Activated CD8-positive, alpha-beta memory T cell treated with anti-CD3 and anti-CD28 coated beads for 48 hours (primary cell): ENCODE measurements at places on chromosomes 12 and 14.

DNA sequence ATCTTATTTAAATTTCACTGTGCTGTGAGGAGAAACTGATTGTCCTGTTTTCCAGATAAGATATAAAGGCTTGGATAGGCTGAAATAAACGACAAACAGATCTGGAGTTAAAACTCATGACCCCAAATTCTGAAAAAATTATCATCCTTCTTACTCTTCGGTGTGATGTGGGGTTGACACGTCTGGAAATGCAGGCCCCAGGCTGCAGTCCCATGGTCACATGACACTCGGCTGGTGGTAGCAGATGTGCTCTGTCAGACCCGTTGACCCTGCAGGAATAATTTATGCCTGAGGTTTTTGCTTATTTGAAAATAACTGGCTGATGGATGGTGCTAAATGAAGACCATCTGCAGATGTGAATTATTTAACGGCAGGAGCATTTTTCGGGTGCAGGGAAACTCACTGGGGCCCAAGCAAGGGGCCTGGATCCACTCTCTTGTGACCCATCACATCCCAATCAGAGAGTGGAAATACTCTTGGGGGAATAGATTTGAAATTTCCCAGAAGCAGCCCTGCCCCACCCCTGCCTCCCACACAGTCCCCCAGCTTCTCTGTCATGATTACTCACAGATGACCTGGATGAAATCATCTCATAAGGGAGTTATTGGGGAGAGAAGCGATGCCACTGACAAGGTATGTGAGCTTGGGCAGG, 47.7 kb upstream of the CMKLR1 start:
- no peak for DNase-seq

DNA sequence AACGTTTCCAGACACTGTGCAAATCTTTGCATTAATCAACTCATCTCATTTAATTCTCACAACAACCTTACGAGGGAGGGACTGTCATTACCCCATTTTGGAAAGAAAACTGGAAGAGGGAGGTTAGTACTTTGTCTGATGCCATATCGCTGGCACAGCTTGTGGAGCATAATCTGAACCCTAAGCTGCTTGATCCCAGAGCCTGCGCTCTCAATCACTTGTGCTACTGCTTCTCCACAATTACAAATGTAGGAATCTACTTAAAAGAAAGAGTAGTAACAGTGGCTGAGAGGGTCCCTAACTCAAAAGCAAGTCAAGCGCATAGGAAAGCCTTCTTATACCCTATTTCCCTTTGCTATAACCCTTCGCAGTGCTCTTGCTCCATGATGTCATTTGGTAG, 3.2 kb downstream of the EFS start:
- no peak for DNase-seq

DNA sequence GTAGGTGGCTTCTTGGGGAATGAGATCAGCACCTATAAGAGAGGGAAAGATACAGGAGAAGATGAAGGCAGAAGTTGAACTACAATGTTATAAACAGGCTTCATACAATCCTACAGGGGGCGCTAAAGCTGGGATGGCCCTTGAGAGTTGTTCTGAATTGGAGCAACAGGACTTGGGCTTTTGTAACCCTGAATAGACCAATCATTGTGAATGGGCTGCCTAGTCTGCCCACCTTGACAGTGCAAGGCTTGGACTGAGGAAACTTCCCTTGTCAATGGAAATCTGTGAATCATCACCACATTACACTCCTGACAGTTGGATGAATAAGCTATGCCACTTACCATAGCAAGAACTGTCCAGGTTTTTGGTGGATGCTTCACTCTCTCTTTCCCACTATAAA, 306.1 kb downstream of the KCNC2 start:
- DNase-seq, result no peak

GRCh38 chr12:84698576-84699333, 213.8 kb downstream of the SLC6A15 start:
- DNase-seq, result no peak

DNA sequence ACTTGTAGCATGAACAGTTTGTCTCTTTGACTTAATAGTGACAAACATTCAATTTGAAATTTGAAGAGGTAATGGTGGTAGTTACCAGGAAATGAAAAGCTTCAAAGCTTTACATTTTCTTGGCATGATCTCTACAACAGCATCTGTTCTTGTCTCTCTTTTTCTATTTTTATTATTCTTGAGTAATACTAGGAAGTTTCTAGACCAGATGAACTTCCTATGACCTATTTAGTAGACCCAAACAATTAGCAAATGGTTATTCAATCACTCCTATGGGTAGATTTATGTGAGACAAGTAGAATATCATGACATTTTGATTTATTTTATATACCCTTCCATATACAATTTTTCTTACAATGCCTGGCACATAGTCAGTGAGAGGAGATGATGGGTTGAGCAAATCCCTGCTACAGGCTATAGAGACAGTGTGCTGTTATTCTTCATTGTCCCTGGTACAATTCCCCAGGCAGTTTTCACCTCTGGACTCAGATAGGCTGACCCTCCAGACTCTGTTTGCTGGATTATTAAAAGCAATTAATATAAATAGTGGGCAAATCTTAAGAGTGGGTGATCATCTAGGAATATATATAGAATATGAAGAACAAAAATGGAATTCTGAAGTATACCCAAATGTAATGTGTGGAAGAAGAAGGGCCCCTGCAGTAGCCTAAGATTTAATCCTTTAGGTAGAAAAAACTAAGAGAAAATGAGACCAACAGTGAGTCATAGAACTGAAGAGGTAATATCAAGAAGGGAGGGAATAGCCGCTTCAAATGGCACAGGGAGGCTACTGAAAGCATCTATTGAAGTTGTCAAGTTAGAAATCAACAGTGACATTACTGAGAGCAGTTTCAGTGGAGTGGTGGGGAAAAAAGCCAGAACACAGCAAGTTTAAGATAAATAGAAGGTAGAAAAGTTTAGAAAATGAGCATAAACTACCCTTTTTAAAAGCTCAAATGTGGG, 512.0 kb downstream of the FOXG1 start:
- no peak for DNase-seq

DNA sequence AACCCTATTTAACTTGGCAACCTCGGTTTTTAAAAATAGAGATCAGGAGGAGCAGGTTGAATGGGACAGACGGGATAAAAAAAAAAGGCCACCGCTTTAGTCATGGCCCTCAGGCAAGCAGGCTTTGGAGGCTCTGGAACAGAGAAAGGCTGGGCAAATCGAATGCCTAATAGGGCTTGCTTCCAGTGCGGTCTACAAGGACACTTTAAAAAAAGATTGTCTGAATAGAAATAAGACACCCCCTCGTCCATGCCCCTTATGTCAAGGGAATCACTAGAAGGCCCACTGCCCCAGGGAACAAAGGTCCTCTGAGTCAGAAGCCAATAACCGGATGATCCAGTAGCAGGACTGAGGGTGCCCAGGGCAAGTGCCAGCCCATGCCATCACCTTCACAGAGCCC, 265.8 kb downstream of the CPNE8 start:
- no peak for DNase-seq

DNA sequence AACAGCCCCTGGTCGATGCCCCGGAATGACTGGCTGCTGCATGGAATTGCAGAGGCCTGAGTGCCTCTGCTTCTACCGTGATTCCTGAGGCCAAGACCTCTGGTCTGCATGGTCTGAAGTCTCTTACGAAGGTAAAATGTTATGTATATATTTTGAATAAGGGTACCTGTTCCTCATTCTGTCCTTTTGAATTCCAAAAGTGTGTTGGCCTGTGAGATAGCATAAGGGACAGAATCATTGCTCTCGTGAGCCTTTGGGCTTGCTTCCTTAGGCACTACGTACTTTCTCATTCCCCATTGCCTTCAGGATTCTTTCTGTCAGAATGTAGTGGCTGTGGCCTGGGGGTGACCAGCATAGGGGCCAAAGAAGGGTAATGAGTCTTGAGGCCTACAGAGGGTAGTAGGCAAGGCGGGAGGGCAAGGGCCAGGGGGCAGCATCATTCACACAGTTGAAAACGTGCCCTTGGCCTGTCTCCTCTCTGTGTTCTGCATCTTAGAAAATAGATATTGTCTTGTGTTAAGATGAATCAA, 19.5 kb downstream of the TRAF3 start:
- no peak for DNase-seq

GRCh38 chr14:31228533-31228932, 20.9 kb upstream of the HECTD1 start:
- no peak for DNase-seq

GRCh38 chr12:125160281-125160955, 95.2 kb downstream of the AACS start:
- no peak for DNase-seq

- DNase-seq, result no peak
Measured at GRCh38 chr12:103875666-103876065, 34.6 kb upstream of the NT5DC3 start.

- no peak for DNase-seq
Measured at GRCh38 chr14:29216268-29217232, 450.0 kb downstream of the FOXG1 start.

- DNase-seq, result no peak
Measured at GRCh38 chr12:58877243-58877743, 43.0 kb downstream of the LRIG3 start.

GRCh38 chr12:132163911-132164288, 19.6 kb downstream of the NOC4L start:
- DNase-seq, result no peak

GRCh38 chr12:52183544-52183910, 8.3 kb downstream of the KRT80 start:
- no peak for DNase-seq

- DNase-seq, result no peak
Measured at GRCh38 chr14:59895721-59896120, 24.2 kb upstream of the LRRC9 start.

DNA sequence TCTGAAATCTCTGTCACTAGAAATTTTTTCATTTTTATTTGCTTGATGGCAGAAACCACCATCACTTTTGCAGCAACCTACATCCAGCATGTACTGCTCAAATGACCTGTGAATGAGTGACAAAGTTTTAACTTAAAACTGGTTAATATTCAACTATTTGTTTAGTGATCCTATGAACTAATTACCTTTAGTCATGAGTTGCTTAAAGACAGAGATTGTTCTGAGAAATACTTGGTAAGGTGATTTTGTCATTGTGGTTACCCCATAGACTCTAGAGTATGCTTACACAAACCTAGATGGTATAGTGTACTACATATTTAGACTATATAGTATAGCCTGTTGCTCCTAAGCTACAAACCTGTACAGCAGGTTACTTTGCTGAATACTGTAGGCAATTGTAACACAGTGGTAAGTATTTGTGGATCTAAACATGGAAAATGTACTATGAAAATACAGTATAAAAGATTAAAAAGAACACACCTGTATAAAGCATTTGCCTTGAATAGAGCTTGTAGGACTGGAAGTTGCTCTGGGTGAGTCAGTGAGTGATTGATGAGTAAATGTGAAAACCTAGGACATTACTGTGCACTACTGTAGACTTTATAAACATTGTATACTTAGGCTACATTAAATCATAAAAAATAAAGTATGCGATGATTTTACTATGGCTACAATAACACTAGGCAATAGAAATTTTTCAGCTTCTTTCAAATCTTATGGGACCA, 256.6 kb upstream of the PPFIA2 start:
- DNase-seq, result no peak

GRCh38 chr14:72782817-72783216, 111.1 kb downstream of the DPF3 start:
- DNase-seq, result no peak

- no peak for DNase-seq
Measured at GRCh38 chr12:47022296-47022695, 57.1 kb upstream of the PCED1B start.

- no peak for DNase-seq
Measured at GRCh38 chr12:109783965-109784244, 49.3 kb downstream of the TRPV4 start.

DNA sequence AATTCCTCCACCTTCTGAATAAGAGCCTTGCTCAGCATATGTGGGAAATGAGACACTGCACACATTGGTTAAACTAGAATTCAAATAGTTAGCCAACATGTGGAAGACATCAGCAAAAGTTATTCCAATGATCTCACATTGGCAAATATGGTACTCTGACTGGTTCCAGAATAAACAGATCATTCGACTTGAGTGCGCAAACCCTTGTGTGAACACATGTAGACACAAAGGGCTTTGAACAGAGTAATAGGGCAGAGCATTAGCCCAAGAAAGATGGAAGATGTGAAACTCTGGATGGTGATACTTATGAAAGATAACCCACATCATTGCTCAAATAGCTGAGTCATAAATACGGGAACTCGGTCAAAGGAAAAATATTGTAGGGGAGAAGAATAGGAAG, 1133.4 kb upstream of the SEL1L start:
- DNase-seq, result no peak

DNA sequence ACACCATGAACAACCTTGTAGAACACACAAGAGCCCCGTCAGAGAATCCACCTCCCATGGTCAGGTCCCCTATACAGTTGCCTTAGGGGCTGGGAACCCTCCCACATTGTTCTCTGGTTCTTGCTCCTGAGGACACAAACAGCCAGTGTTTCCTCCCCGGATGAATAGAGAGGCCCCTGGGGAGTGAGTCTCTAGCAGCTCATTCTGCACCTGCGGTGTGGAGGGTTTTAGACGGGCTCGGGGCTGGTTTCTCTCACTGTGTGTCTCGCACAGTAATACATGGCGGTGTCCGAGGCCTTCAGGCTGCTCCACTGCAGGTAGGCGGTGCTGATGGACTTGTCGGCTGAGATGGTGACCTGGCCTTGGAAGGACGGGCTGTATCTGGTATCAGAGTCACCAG, 1052.1 kb downstream of the TMEM121 start:
- DNase-seq, result no peak

GRCh38 chr14:51776102-51776894, 84.1 kb upstream of the GNG2 start:
- no peak for DNase-seq

DNA sequence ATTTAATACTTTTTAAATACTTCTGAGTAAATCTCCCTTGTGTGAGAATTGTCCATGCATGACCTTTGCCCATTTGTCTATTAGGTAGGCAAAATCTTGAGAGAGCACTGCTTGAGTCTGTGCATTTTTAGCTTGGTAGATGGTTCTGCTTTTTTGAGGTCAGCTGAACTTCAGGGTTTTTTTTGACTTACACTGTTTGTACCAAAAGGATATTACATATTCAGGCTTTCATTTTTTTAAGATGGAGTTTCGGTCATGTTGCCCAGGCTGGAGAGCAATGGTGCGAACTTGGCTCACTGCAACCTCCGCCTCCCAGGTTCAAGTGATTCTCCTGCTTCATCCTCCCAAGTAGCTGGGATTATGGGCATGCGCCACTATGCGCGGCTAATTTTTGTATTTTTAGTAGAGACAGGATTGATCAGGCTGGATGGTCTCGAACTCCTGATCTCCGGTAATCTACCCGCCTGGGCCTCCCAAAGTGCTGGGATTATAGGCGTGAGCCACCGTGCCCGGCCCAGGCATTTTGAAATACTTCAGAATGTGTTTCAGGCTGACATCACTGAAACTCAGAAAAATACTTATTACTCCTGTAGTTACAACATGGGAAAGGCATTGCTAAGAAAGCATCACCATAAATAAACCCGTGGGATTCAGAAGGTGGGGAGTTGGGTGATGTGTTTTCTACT, 11.1 kb downstream of the RASSF3 start:
- DNase-seq, result no peak

GRCh38 chr12:117977373-117977772, 8.6 kb upstream of the KSR2 start:
- DNase-seq, result no peak

GRCh38 chr12:75666939-75667334, 155.5 kb upstream of the KRR1 start:
- no peak for DNase-seq
